Right renal pelvis (tissue), 4 donors: ENCODE measurements at places on chromosomes 5 and 9. TPM values are rescaled to one million over a fixed set of nuclear protein-coding genes. Genes with fewer than 3 reads are reported as not detected.

- DNase-seq: no peak
Observed at GRCh38 chr5:133348406-133348805, 263.9 kb downstream of the FSTL4 start.

- DNase-seq: no peak
Observed at GRCh38 chr5:135497971-135498636, 37.7 kb downstream of the NEUROG1 start.

The IDNK gene
- polyA plus RNA-seq: 12.1 TPM

- DNase-seq: no peak
Observed at GRCh38 chr5:34622098-34622400, 34.1 kb upstream of the RAI14 start.

GRCh38 chr5:117271656-117272055 is 697.0 kb upstream of the SEMA6A start:
- DNase-seq: no peak
